ENCODE measurements at places on chromosomes 2 and 18.

DNA sequence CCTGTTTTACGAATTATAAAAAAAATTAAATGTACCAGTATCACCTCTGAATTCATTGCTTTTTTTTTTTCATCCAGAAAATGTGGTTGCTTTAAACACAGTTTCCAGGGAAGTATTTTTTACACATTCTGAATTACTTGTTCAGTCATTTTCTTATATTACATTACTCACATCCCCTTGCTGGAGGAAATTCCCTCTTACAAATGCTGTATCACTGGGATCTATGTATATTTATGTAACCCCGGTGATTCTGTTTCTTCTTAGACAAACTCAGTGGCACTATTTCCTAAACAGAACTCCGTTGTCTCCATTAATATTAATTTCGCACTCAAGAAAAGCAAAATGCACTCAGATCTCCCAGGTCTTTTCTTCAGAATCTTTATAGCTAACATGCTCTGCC is 1078.5 kb upstream of the ZEB2 start:
- no peak for DNase-seq

- DNase-seq, result no peak
Observed at GRCh38 chr18:2325308-2325849, 245.9 kb downstream of the METTL4 start.

GRCh38 chr18:67131498-67131897 is 385.0 kb downstream of the DSEL start:
- no peak for DNase-seq

DNA sequence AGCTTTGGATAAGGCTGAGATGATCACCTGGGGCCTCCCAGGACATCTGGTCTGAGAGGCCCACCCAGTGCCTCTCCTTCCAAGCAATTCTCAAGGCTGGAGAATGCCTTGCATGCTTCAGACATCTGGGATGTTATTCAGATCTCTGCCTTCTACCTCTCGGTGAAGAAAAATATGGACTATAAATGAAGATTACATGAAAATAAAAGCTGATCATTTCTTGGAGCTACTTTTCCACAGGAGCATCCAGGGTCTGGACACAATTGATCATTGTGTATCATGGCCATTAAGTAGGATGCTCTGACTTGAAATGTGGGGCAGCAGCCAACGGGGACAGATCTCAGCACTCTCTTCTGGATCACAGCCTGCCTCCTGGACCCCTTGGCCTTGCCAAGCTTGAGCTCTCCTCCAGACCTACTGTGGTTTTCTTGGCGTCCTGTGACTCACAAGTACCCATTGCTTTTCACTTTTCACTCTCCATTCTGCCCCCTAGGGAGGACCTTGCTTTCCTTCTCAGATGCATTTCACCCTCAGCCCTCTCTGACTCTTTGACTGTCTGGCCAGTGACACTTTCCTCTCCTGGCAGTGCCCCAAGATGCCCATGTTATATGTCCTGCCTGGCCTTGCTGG is 203.1 kb downstream of the INSIG2 start:
- no peak for DNase-seq

DNA sequence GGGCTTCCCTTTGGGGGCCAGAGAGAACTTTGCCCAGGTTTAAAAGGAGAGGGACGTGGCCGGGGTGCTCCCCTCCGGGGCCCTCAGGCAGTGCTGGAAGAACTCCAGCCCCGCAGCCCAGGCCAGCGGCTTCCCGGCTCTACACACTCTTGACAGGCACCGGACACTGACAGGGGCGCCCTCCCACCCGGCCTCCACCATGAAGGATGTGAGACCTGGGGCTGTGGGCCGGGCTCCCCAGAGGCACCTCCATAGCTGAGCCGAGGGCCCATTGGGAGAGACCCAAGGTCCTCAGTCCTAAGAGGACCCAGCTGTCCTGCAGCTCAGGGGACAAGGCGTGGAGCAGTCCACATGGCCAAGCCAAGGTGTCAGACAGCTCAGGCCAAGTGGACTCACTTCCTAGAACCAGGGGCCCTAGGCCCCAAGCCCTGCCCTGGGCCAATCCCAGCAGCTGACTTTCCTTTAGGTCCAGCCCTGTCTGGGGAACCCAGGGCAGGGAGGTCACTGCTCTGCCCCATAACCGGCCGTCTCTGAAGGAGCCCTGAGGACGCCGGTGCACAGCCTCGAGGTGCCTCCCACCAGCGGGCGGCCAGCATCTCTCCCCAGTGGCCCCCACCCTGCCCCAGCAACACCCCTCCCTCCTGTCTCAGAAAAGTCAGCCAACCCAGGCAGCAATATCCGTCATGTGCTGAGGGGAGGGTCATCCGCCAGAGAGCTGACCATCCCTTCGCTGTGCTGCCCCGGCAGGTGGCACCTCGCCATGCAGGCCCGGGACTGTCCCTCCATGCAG is 51.8 kb downstream of the BIN1 start:
- DNase-seq, result no peak

DNA sequence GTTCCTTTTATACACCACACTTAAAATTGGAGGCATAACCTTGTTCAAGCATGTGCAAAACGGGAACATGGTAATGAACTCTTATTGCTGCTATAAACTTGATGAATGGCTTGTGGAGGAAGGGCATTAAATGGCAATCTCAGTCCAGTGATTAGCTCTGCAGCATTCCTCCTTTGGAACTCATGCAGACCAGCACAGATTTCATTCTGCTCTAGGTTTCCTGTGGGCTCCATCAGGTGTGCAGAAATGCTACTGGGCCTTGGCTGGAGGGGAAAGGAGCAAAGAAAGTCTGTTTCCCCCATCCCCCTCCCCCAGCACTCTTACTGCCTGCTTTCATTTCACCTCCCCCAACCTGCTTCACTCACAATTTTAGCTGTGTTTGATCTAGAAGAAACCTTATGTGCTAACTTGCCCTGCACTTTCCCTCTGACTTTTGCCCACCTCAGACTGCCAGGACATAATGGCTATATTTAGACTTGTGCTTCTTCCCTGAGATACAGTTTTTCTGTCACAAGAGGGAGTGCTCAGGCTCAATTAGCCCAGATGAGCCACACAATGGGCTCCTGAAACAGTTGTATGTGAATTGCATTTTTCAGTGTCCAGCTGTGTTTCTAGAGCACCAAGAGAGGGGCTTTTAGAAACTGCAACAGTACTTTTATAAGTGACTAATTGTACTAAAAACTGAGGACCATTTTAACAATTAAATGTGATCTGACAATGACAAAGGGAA is 109.8 kb downstream of the FSHR start:
- DNase-seq, result no peak

DNA sequence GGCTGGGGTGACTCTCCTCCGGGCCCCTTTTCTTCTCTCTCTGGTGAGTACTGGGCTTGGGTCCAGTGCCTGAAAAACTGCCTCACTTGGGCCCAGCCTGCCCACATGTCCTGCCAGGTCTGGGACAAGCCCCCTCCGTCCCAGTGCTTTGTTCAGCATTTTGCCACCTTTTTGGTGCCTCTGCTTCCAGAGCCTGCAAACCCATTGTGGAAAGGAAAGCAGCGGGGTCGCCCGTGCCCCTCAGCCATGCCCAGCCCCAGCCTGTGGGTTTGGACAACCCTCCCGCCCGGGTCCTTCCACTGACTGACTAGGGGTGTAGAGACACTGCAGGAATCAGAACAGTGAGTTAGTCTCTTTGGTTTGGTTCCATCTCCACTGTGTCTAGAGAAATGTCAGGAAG is 140.7 kb upstream of the ALKAL2 start:
- DNase-seq, result no peak

DNA sequence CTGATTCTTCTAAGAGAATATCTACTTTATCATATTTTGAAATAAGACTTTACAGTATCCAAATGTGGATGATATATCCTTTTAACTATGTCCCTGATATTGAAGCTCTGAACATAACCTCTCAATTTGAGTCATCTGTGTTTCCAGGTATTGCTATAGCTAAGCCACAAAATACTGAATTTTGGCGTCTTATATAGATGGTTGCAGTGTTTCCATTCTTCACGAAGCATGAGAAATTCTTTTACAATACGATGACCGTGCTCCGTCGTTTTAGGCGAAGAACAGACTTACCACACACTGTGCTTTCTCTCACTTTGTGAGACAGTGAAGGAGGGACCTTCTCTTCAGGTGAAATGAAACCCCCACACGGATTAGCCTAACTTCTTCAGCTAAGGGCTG is 45.3 kb downstream of the LRRFIP1 start:
- no peak for DNase-seq

DNA sequence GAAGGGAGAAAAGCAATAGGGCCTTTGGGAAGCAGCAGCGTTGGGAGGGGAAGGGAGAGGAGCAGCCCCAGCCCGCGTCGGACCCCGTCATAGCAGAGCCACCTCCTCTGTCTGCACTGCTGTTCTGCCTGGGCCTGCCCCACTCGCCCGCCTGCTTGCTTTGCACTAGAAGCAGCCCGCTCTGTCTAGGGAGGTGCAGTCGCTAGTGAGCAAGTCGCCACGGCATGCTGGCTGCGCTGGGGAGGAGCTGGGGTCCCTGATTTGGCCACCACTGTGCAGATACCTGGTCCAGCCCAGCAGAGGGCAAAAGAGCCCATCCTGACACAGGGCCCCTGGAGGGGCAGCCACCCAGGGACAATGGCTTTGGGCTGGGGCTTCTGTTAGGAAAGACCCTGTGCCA is 8.0 kb upstream of the TMEM214 start:
- DNase-seq, result no peak

DNA sequence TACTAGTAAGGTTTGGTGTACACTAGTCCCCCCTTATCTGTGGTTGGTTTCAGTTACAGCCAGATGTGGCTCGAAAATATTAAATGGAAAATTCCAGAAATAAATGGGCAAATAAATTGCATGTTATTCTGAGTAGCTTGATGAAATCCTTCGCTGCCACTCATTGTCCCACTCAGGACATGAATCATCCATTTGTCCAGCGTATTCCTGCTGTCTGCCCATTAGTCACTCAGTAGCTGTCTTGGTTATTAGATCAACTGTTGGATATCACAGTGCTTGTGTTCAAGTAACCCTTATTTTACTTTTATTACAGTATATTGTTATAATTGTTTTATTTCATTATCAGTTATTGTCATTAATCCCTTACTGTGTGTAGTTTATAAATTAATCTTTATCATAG is 21.7 kb downstream of the ZDBF2 start:
- DNase-seq, result no peak

- no peak for DNase-seq
Observed at GRCh38 chr2:178177066-178177679, 17.1 kb upstream of the OSBPL6 start.

DNA sequence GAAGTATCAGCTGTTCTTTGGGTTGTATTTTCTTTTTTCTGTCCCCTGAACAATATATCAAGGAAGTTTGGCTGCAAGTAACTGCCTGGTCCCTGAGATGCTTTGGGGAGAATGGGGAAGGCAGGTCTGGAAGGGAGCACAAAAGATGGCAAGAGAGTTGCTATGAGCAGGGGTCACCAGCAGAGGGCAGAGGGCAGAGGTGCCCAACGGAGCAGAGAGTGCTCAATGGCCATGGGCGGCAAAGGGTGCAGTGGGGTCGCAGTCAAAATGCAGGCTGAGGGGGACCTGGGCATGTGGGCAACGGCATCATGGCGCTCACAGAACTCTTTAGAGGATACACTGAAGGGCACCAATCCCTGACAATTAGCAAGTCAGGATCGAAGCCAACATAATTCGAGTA is 107.7 kb upstream of the ATP8B1 start:
- no peak for DNase-seq

DNA sequence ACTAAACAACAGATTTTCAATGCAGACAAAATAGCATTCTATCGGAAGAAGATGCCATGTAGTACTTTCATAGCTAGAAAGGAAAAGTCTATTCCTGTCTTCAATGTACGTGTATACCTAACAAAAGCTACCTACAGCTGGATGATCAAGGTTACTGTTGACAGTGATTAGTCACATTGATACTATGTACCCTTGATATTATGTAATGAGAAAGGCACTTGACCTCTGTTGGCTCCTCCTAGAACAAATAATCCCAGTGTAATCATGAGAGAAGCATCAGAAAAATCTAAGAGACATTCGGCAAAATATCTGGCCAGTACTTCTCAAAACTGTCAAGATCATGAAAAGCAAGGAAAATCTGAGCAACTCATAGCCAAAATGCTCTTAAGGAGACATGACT is 44.4 kb upstream of the LRRTM4 start:
- no peak for DNase-seq

DNA sequence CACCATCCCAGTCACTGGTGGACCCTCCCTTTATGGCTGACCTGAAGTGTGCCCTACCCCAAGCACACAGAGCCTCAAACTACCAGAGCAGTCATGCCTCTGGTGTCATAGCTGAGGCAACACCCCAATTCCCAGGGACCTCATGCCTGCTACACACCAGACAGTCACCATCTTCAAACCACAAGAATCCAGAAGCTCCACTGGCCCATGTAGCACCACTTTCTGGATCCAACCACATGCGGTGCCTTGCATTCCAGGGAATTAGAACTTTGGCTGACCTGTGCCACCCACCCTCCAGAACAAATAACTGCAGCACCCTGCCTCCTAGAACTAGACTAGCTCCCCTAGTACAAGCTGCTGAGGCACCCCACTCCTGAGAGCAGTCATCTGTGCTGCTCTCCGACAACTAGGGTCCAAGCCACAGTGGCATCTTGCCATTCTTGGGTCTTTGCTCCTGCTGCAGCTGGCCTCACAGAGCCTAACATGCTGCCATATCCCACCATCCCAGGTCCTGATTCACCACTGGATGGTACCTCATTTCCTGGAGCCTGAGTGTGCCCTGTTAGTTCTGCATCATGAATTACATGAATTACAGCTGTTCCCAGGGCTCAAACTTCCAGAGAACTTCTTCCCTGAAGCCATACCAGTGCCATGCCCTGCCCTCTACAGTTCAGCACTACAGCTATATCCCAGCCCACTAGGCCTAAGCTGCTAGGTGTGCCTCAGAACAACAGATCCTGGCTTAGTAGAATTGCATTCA is 243.8 kb upstream of the CHST9 start:
- no peak for DNase-seq

DNA sequence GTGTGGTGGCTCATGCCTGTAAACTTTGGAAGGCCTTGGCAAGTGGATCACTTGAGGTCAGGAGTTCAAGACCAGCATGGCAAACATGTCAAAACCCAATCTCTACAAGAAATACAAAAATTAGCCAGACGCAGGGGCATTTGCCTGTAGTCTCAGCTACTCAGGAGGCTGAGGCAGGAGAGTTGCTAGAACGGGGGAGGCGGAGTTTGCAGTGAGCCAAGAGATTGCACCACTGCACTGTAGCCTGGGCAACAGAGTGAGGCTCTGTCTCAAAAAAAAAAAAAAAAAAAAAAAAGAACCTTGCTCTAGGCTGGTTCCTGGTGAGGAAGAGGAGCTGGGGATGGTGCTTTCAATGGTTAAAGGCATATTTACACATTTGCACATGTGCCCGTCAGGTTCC is 129.4 kb downstream of the LYPD6B start:
- no peak for DNase-seq

GRCh38 chr2:8403876-8404275 is 278.0 kb upstream of the ID2 start:
- DNase-seq, result no peak

- DNase-seq, result no peak
Observed at GRCh38 chr2:113784823-113785744, 28.6 kb upstream of the SLC35F5 start.

- DNase-seq, result no peak
Observed at GRCh38 chr2:240960971-240961876, 37.2 kb upstream of the SNED1 start.

GRCh38 chr2:124975224-124975623 is 950.1 kb downstream of the CNTNAP5 start:
- DNase-seq, result no peak
